ENCODE measurements at places on chromosomes 1 and 21. TPM values are rescaled to one million over a fixed set of nuclear protein-coding genes. Genes with fewer than 3 reads are reported as not detected.

- no peak for DNase-seq
Measured at GRCh38 chr1:210627755-210628154, 299.1 kb downstream of the HHAT start.

- DNase-seq = no peak
Measured at GRCh38 chr1:23776217-23776616, 2.0 kb upstream of the PITHD1 start.

GRCh38 chr1:100989306-100990077, 36.1 kb downstream of the DPH5 start:
- no peak for DNase-seq

DNA sequence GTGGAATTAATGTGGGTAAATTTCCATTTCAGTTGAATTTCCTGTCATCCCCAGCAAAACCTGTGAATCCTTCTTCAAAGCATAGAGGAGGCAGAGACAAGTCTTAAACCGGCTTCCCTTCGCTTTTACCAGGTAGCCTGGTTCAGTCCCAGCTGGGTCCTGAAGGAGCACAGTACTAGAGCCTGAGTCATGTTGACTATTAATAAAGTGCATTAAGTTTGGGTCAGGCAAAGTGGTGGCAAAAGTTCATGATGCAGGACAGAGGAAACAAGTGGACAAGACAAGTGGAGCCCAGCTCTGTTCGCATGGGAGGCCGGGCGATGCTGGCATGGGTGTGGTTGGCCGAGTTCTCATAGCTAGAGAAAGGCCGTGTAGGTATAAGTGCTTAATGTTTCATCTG, 150.4 kb downstream of the DYRK1A start:
- peak; percentile 44 for DNase-seq

GRCh38 chr1:234955107-234955731, 173.4 kb downstream of the TOMM20 start:
- DNase-seq = no peak

- no peak for DNase-seq
Measured at GRCh38 chr1:68143633-68144032, 88.7 kb downstream of the WLS start.

GRCh38 chr21:31886915-31887314, 14.1 kb downstream of the HUNK start:
- no peak for DNase-seq

- DNase-seq = no peak
Measured at GRCh38 chr1:222844411-222844779, 29.6 kb downstream of the DISP1 start.

DNA sequence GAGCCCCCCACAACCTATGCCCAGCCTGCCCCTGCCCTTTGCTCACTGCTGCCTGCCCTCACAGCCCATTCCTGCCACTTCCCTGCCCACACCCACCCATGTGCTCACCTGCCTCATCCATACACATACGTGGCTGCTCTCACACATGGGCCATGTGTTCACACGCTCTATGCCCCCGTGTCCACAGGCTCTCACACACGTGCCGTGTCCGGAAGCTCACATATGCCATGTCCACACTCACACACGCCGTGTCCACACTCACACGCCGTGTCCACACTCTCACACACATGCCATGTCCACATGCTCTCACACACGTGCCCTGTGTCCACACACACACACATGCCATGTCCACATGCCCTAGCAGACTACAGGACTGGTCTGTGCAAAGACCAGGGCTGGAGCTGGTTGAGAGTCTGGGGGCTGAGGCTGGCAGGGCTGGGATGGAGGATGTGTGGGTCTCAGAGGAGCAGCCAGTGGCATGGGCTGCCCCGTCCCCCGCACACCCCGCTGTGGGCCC, 583 bp upstream of the RNF223 start:
- DNase-seq = no peak

DNA sequence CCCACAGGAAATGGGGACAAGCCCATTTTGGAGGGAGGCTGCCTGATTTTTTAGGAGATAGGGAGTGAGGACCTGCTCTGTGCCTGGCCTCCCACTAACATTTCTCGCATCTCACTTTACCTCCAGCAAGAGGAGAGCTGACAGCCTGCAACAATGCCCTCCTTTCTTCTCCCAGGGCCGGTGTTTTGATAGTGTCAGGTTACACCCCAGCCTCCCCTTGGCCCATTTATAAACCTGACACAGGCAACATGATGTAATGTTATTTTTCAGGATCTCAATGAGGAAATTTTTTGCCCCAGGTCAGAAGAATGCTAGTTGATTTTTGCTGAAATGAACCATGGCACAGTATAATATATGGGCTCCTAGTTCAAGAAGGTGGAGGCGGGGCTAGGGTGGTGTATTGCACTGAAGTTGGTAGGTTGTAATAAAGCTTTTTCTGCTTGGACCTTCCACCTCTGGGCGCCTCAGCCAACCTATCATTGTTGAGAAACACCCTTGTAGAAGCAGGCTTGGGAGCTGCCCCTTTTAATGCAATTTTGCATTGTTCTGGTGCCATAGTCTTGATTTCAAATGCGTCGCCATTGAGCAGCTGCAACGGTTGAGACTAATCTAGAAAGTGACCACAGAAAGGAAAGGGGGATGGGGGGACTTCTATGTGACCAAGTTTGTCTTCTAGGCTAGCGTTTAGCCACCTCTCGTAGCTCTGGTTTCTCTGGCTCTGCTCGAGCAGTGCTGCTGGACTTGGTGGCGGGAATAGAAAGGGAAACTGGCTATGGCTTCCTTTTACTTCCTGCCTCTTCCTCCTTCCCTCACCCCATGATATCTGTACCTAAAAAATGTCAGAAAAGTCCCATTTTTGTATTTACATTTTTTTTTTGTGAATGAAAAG, 53.0 kb downstream of the PBX1 start:
- peak; percentile 39 for DNase-seq

DNA sequence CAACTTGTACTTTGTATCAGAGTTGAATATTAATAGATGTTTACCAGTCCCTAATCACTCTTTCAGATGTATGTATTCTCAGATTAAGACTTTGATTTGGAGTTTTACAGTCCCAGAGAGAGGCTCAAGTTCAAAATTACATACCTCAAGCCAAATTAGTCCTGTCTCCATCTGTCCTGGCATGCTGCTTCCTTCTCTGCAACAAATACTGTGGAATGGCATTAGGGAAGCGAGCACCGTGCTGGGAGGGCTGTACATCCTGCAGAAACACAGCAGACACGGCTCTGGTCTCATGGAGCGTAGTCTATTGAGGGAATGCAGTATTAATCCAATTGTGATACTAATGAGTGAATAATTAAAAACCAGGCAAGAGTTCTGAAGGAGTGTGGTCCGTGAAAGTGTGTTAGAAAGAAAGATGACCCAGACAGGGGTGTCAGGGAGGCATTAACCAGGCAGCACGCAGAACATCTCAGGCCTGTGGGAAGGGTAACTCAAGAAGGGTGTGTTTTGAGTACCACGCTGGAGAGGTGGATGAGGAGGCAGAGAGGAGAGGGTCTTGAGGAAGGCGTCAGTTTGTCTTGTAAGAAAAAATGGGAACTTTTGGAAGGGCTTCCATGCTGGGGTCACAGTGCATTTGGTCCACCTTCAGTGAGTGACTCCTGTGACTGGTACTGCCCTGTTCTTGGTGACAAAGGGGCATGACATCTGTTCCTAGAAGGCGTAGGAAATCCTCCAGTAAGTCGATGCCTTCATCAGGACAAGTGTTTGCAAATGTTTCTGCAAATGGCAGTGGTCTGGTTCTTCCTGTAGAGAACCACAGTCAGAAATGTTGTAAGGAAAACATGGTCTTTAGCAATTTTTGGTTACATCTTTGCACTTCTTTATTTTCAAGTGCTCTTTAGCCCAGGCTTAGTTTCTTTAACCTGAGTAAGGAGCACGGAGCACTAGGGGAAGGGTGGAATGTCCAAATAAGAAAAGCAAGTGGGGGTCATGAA, 1.6 kb downstream of the RAB4A start:
- no peak for DNase-seq

DNA sequence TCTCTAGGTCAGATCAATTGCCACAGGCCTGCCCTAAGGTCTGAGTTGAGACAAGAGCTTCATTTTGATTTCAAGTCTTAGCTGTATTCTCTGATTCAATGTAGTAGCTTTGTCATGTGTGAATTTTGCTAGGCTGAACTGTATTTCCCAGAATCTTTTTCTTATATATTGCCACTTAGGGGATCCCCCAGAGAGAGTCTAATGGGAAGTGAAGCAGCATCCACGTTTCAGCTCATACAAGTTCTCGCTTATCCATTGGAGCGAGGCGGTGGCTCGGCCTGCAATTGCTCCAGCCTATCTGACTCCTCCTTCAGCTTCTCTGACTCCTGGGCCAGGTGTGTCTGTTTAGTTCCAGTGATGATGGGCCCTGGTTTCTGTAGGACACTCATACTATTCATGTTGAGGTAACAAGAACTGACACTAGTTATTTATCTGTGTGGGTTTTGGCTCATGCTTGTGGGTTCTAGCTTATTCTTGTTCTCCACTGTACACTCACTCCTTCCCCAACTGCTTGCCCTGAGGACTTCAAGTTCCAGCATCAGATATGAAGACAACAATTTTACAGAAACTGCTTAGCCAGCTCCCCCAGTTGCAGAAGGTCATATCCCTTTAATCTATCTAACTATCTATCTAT, 48.2 kb downstream of the TBX19 start:
- DNase-seq = no peak

GRCh38 chr1:154335025-154335714, 9.8 kb downstream of the ATP8B2 start:
- DNase-seq = peak; percentile 95

Gene C1orf87
- 26.1 TPM for total RNA-seq

Gene VANGL2
- 2.0 TPM for total RNA-seq

Gene CTPS1
- 32.5 TPM for total RNA-seq

Gene PLA2G2C
- total RNA-seq = not detected

Gene LIN28A
- not detected for total RNA-seq

Gene S100A7A
- total RNA-seq = not detected

Gene C8A
- total RNA-seq = not detected

Gene CD1E
- total RNA-seq = 2.1 TPM

Measured in upper lobe of left lung (tissue), 6 donors.